ENCODE measurements at places on chromosomes 12 and 14. TPM values are rescaled to one million over a fixed set of nuclear protein-coding genes. Genes with fewer than 3 reads are reported as not detected.

The KLRF1 gene
- total RNA-seq: not detected

The APOF gene
- total RNA-seq: not detected

The AEBP2 gene
- total RNA-seq: 53.8 TPM

GRCh38 chr14:101595887-101596721 lies 34.8 kb downstream of the DIO3 start:
- H3K27me3 ChIP-seq: no peaks in the 10 kb centered on the region
- no peaks in the 10 kb centered on the region for H3K36me3 ChIP-seq
- H3K4me1 ChIP-seq: no peaks in the 10 kb centered on the region
- no peak for DNase-seq
- no peak overlapping the region for H3K27ac ChIP-seq

DNA sequence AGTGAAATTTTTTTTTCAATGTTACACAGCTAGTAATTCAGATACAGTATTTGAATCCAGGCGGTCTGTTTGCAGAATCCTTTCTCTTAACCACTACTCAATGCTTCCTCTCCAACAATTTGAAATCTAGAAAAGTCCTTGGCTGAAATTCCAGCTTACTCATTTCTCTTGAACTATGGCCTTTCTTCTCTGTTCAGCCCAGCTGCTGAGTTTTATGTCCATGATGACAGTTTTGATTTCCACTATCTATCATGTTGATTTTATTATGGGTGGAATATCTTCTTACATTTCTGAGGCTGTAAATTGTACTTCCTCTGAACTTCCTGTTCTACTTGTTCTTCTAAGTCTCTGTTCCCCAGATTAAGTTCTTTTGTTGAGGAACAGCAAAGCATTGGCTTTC lies 315.3 kb downstream of the DIO2 start:
- H3K4me1 ChIP-seq: no peaks in the 10 kb centered on the region
- H3K27ac ChIP-seq: no peak overlapping the region
- H3K4me3 ChIP-seq: no peak overlapping the region
- no peaks in the 10 kb centered on the region for H3K27me3 ChIP-seq

DNA sequence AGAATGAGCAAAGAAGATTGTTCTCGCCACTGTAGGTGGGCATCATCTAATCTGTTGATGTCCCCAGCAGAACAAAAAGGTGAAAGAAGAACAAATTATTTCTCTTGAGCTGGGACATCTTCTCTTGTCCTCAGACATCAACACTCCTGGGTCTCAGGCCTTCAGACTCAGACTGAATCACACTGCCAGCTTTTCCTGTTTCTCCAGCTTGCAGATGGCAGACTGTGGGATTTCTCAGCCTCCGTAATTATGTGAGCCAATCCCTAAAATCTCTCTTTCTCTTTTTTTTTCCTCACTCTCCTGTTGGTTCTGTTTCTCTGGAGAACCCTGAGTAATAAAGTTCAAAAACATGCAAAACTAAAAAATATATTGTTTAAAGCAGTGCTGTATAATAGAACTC lies 3.7 kb upstream of the TMPRSS12 start:
- H3K4me3 ChIP-seq: no peak overlapping the region
- DNase-seq: no peak

DNA sequence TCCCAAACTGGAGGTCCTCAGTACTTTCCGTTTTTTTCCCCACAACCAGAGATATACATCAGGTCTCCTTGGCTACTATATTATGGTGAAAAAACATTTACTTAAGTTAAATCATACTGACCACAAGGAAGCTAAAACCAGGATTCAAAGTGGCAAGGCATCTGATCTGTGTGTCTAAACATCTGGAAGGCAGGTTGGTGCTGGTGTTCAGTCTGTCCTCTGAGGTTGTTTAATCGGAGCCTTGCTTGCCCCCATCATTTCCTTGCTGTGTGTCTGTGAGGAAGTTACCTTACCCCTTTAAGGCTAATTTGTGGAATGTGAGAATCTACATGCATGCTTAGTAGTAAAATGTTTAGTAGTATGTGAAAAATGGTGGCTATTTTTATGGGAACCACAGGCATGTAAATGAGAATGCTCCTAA lies 75.6 kb downstream of the GALNT4 start:
- no peak for DNase-seq
- H3K27ac ChIP-seq: no peak overlapping the region
- H3K4me1 ChIP-seq: peaks cover 3% of the 10 kb centered on the region

GRCh38 chr14:79018836-79019235 lies 848.7 kb downstream of the NRXN3 start:
- H3K4me3 ChIP-seq: no peak overlapping the region
- no peaks in the 10 kb centered on the region for H3K4me1 ChIP-seq
- no peak for DNase-seq
- H3K27ac ChIP-seq: no peak overlapping the region

GRCh38 chr14:101290611-101291010 lies 270.7 kb upstream of the DIO3 start:
- DNase-seq: no peak
- peaks cover 3% of the 10 kb centered on the region for H3K4me1 ChIP-seq
- no peaks in the 10 kb centered on the region for H3K36me3 ChIP-seq
- no peaks in the 10 kb centered on the region for H3K27me3 ChIP-seq
- H3K27ac ChIP-seq: no peak overlapping the region

GRCh38 chr14:24695265-24696241 lies 61.6 kb upstream of the GZMB start:
- H3K27ac ChIP-seq: no peak overlapping the region
- no peaks in the 10 kb centered on the region for H3K4me1 ChIP-seq
- H3K4me3 ChIP-seq: no peak overlapping the region
- no peaks in the 10 kb centered on the region for H3K36me3 ChIP-seq
- no peaks in the 10 kb centered on the region for H3K27me3 ChIP-seq

DNA sequence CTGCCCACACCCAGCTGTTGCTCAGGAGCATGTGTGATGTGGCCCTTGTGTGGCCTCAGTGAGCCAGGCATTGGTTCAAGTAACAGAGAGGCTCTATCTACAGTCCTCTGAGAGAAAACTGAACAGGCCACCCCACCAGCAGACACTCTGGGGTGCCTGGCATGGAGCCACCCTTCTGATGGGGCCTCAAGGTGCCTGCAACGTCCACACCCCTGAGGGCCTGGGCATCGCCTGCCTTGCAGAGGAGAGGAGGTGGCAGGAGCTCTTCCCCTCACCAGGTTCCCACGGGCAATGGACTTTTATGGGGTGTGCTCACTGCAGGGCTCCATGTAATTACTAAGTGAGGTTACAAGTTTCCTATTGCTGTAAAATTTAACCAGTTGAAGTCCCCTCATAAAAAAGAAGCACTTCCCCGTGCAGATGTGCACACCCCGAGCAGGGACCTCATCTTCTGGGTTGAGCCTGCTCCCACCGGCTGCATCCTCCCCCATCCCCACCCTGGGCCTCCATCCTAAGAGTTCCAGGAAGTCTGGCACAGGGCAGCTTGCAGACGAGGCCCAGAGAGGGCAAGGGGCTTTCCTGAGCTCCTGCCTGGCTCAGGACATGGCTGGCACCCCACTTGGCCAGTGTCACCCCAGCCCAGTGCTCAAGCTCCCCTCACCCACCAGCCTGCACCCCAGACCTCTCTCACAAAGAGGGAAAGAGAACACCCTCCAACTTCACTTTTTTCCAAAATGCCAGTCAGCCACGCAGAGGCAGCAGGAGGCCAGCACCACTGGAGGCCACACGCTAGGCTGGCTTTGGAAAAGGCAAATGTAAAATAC lies 270.4 kb upstream of the RTL1 start:
- H3K36me3 ChIP-seq: no peaks in the 10 kb centered on the region
- peaks cover 3% of the 10 kb centered on the region for H3K4me1 ChIP-seq
- H3K27me3 ChIP-seq: no peaks in the 10 kb centered on the region
- DNase-seq: no peak

- H3K27ac ChIP-seq: no peak overlapping the region
- no peaks in the 10 kb centered on the region for H3K27me3 ChIP-seq
- H3K4me1 ChIP-seq: no peaks in the 10 kb centered on the region
- no peak for DNase-seq
Measured at GRCh38 chr14:24475261-24475660, 32.7 kb upstream of the SDR39U1 start.

DNA sequence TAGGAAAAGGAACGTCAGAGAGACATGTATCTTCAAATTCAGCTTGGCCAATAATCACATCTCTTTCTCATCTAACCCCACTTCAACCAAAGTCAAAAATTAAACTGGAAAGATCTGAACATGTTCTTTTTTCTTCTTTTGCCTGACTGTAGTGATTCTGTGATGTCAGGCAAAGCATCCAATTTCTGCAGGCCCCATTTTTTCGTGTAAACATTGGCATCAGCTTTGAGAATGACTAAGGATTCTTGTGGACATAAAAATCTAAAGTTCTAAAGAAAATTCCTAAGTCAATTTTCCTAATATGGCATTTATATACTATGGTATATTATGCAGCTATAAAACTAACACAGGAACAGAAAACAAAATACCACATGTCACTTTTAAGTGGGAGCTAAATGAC lies 89.1 kb downstream of the STXBP6 start:
- no peak overlapping the region for H3K27ac ChIP-seq
- H3K4me3 ChIP-seq: no peak overlapping the region
- no peak for DNase-seq
- H3K27me3 ChIP-seq: no peaks in the 10 kb centered on the region
- no peaks in the 10 kb centered on the region for H3K36me3 ChIP-seq
- H3K4me1 ChIP-seq: no peaks in the 10 kb centered on the region

GRCh38 chr14:61179796-61180398 lies 101.2 kb downstream of the TMEM30B start:
- H3K4me3 ChIP-seq: no peak overlapping the region
- DNase-seq: no peak
- H3K27me3 ChIP-seq: no peaks in the 10 kb centered on the region

- H3K36me3 ChIP-seq: no peaks in the 10 kb centered on the region
- peak; percentile 55 for DNase-seq
- no peaks in the 10 kb centered on the region for H3K27me3 ChIP-seq
Measured at GRCh38 chr12:49288412-49288853, 6.5 kb upstream of the PRPH start.

DNA sequence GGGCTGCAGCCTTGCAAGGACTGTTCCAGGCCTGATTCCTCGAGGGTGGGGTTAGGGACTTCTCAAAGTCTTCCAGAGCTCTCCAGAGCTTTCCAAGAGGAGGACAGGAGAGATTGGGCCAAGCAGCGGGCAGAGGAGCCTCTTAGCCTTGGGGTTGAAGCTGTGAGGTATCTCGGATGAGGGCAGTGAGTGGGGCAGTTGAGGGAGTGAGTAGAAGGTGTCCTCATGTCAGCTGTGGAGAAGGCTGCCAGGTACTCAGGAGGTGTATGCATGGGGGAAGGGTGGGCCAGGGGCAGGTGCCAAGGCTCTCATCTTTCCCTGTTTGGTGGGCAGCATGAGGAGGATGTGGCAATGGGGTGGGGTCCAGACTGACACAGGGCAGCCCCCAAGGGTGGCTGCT lies 7.7 kb downstream of the KRT83 start:
- no peak overlapping the region for H3K27ac ChIP-seq
- no peak for DNase-seq
- no peaks in the 10 kb centered on the region for H3K27me3 ChIP-seq
- no peak overlapping the region for H3K4me3 ChIP-seq
- no peaks in the 10 kb centered on the region for H3K4me1 ChIP-seq

- no peaks in the 10 kb centered on the region for H3K36me3 ChIP-seq
- no peak overlapping the region for H3K27ac ChIP-seq
- H3K4me1 ChIP-seq: no peaks in the 10 kb centered on the region
- H3K27me3 ChIP-seq: no peaks in the 10 kb centered on the region
- H3K4me3 ChIP-seq: no peak overlapping the region
Measured at GRCh38 chr14:91229743-91230200, 14.7 kb downstream of the GPR68 start.

- H3K27me3 ChIP-seq: no peaks in the 10 kb centered on the region
- H3K4me1 ChIP-seq: peaks cover 2% of the 10 kb centered on the region
- no peak overlapping the region for H3K4me3 ChIP-seq
- H3K27ac ChIP-seq: no peak overlapping the region
Measured at GRCh38 chr12:108683906-108684556, 47.3 kb downstream of the CORO1C start.

- no peaks in the 10 kb centered on the region for H3K27me3 ChIP-seq
- no peak overlapping the region for H3K27ac ChIP-seq
- H3K4me3 ChIP-seq: no peak overlapping the region
- H3K36me3 ChIP-seq: no peaks in the 10 kb centered on the region
- no peak for DNase-seq
- H3K4me1 ChIP-seq: no peaks in the 10 kb centered on the region
Measured at GRCh38 chr14:78367355-78367754, 197.2 kb downstream of the NRXN3 start.
